ENCODE measurements at places on chromosomes 7 and 10.

- DNase-seq: no peak
These were observed 23.1 kb upstream of the CTTNBP2 start for GRCh38 chr7:117896339-117896738.

- DNase-seq: no peak
These were observed 29.9 kb downstream of the EN2 start for GRCh38 chr7:155487509-155488482.

- no peak for DNase-seq
These were observed 33.2 kb downstream of the MAD1L1 start for GRCh38 chr7:2199528-2199927.

- no peak for DNase-seq
These were observed 7.2 kb downstream of the GNB2 start for GRCh38 chr7:100680576-100681271.

- DNase-seq: no peak
These were observed 68.8 kb downstream of the SVOPL start for GRCh38 chr7:138632384-138632783.

DNA sequence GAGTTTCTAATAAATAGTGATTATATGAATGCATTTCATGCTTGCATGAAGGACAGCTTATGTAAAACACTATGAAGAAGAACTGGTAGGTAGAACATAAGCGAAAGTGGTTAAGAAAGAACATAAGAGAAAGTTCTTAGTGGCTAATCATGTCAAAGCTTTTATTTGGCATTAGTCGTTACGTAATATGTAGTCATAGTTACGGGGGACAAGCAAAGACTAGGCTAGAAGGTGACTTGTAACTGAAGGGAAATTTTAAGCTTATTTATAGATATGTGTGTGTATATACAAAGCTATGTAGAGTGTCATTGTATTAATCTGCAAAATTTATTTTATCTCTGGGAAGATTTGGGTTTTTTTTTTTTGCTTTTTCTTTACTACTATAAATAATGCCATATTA is 36.9 kb downstream of the CAPZA2 start:
- DNase-seq: no peak

- no peak for DNase-seq
These were observed 146.0 kb upstream of the SEM1 start for GRCh38 chr7:96855691-96856090.

- no peak for DNase-seq
These were observed 92.4 kb downstream of the CTTNBP2 start for GRCh38 chr7:117780832-117781231.

DNA sequence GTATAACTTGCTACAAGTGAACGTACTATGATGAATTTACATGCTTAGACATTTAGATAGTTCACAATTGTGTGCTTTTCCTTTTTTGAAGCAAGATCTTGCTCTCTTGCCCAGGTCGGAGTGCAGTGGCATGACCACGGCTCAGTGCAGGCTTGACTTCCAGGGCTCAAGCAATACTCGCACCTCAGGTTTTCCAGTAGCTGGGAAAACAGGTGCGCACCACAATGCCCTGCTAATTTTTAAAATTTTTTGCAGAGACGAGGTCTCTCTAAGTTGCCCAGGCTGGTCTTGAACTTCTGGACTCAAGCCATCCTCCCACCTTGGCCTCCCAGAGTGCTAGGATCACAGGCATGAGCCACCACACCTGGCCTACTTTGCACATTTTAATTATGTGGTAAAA is 1.8 kb downstream of the GPR15LG start:
- DNase-seq: no peak

DNA sequence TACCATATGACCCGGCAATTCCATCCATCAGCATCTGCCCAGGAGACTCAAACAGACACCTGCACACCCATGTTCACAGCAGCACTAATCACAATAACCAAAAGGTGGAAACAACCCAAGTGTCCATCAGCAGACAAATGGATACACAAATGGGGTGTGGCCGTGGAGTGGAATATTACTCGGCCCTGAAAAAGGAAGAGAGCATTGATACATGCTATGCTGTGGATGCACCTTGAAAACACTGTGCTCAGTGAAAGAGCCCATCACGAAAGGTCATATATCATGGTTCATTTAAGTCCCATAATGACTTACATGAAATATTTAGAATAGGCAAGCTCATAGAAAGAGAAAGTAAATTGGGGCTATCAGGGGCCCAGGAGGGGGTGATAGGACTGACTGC is 57.5 kb upstream of the DNAAF5 start:
- DNase-seq: no peak

- no peak for DNase-seq
These were observed 345.0 kb upstream of the AOAH start for GRCh38 chr7:37069336-37069735.

GRCh38 chr10:91389636-91390512 is 20.3 kb upstream of the HECTD2 start:
- DNase-seq: peak; percentile 79

DNA sequence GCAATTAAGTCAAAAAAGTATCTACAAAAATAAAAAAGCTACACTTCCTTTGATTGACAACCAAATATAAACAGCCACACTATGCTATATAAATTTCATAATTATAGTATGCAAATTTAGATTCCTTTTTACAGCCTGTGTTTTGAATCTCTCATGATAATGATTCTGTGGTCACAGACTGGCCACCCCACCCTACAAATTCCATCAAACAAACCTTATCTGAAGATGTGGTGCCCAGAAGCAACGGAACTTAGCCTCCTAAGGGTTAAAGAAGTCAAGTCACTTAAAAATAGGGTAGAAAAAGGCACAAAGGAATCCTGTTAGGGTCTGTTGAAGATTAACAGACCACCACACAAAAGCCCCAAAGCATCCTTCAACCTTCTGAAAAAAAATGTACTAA is 351.8 kb downstream of the INHBA start:
- no peak for DNase-seq

DNA sequence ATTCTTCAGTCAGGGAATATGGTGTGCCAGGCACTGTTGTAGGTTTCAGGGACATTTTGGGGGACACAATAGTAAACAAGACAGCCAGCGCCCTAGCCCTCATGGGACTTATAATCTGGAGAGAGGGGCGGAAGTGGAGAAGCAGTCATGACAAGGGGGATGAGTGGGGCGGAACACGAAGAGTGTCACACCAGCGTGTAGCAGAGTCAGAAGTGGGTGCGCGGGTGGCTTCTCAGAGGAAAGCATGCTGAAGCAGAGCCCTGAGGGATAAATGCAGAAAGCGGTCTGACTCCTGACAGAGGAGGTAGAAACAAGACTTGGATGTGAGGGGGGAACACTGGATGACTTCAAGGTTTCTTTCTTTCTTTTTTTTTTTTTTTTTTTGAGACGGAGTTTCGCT is 160.3 kb upstream of the LYZL2 start:
- DNase-seq: no peak

DNA sequence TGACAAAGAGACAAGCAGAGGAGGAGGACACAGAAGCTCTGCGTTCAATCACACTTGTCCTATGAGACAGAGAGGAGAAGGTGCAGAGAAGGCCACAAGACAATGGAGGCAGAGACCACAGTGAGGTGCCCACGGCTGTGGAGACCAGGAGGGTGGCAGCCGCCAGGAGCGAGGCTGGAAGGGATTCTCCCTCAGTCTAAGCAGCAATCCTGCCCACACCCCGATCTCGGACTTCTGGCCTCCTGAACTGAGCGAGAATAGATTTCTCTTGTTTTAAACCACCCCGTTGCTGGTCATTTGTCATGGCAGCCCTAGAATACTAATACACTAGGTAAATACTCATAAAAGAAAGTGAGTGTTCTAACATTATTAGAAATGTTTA is 92.1 kb downstream of the CYTH3 start:
- DNase-seq: no peak

- DNase-seq: no peak
These were observed 77.3 kb downstream of the CTBP2 start for GRCh38 chr10:125082881-125083575.

Measured in T-helper 2 cell (primary cell).